ENCODE measurements at places on chromosomes 4 and X. TPM values are rescaled to one million over a fixed set of nuclear protein-coding genes. Genes with fewer than 3 reads are reported as not detected.

- no peak for DNase-seq
Measured at GRCh38 chrX:120560405-120560841, 339 bp downstream of the CUL4B start.

- no peak for DNase-seq
Measured at GRCh38 chr4:121686255-121686654, 10.5 kb downstream of the ANXA5 start.

DNA sequence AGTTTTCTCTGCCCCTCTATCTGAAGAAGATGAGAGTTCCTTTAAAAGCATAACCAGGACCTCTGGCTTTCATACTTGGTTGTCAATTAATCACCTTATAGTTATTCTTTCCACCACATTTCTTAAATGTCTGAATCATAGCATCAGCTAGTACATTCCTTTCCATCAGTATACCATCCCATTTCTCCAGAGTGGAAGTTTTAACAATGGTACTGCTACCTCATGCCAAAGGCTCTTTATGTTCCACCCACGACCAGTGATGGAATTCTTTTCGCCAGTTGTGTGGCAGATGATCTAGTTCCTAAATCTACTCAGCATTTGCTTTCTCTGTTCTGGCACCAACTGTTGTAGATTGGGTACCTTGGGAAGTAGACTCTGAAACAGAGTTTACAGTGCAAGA, 379.8 kb downstream of the ZNF674 start:
- DNase-seq = no peak

SSX3 gene
- not detected for polyA plus RNA-seq

GIMD1 gene
- polyA plus RNA-seq = not detected
